ENCODE measurements at places on chromosomes 6 and 20.

GRCh38 chr6:53436526-53437303 lies 88.0 kb upstream of the ELOVL5 start:
- DNase-seq, result no peak
- peaks cover 28% of the 10 kb centered on the region for H3K4me1 ChIP-seq
- H3K4me3 ChIP-seq, result no peak overlapping the region
- H3K27ac ChIP-seq, result no peak overlapping the region
- no peaks in the 10 kb centered on the region for H3K36me3 ChIP-seq

DNA sequence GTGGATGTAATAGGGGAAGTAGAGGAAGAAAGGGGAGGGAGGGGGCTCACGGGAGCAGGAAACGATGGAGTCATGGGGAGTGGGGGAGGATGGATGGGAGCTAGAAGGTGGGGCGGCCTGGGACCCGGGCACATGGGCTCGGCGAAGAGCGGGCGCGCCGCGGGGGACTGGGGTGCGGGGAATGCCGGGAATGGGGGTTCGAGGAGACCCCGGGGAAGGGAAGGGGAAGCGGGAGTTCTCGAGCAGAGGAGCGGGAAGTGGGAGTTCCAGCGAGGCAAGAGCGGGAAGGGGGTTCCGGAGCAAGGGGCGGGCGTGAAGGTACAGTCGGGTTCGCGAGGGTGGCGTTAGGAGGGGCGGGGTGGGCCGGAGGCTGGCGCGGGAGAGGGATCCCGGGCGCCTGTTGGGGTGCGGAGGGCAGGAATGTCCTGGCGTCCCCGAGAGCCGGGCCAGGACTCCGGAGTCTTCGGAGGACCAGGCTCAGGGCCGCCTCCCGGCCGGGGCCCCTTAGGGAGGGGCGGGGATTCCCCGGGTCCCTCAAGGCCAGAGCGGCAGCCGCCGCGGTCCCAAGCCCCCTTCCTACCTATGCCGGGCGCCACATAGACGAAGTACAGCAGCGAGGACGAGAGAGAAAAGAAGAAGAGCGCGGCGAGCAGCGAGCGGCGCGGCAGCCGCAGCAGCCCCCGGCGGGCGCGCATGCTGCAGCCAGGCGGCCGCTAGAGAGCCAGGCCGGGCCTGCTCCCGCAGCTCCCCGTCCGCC lies 504 bp downstream of the B4GALT5 start:
- peak; percentile 42 for DNase-seq
- H3K4me1 ChIP-seq, result peaks cover 32% of the 10 kb centered on the region
- H3K27ac ChIP-seq, result peak overlapping the region; percentile 88
- H3K27me3 ChIP-seq, result no peaks in the 10 kb centered on the region
- peak overlapping the region; percentile 85 for H3K4me3 ChIP-seq

DNA sequence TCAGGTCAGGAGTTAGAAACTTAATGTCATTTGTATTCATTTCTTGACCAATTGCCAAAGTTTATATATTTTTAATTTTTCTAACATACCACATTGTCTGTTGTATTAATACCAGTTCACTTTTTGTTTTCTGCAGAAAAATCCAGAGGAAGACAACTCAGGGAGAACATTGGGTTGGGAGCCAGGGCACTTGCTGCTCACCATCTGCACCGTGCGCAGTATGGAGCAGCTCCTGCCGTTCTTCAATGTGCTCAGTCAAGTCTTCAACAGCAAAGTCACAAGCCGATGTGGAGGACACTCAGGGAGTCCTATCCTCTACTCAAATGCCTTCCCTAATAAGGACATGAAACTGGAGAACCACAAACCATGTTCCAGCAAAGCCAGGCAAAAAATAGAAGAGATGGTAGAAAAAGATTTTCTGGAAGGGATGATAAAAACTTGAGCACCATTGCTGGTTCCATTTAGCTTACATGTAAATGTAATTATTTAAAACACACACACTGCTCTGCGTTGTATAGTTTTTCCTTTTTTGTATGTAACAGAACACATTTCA lies 25.3 kb downstream of the PGM3 start:
- H3K27ac ChIP-seq, result no peak overlapping the region
- no peak overlapping the region for H3K4me3 ChIP-seq
- no peaks in the 10 kb centered on the region for H3K27me3 ChIP-seq
- no peak for DNase-seq

DNA sequence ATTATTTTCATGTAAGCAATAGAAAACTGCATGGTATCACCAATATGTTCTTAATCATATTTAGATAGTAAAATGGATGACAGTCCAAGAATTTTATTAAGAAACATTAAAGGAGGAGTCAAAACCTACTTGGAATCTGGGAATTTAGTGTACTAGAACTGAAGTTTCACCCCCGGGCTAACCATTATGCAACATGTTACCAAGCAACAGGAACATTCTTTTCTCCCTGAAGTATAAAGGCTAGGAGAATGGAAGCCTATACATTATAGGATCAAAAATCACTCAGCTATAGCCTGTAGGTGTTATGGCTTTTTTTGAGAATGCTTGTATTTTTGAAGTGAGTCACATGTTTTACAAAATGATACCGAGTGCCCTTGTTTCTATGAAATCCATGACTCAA lies 538.3 kb downstream of the GRIK2 start:
- H3K27ac ChIP-seq, result no peak overlapping the region
- DNase-seq, result no peak
- H3K4me1 ChIP-seq, result no peaks in the 10 kb centered on the region
- no peak overlapping the region for H3K4me3 ChIP-seq

- no peak overlapping the region for H3K4me3 ChIP-seq
- H3K4me1 ChIP-seq, result no peaks in the 10 kb centered on the region
- no peak overlapping the region for H3K27ac ChIP-seq
- DNase-seq, result no peak
- H3K36me3 ChIP-seq, result no peaks in the 10 kb centered on the region
Measured at GRCh38 chr20:22063753-22064152, 358.3 kb downstream of the PAX1 start.

GRCh38 chr6:128371136-128371535 lies 149.3 kb downstream of the PTPRK start:
- H3K27me3 ChIP-seq, result no peaks in the 10 kb centered on the region
- H3K4me1 ChIP-seq, result no peaks in the 10 kb centered on the region
- no peak for DNase-seq
- no peak overlapping the region for H3K27ac ChIP-seq

- peaks cover 26% of the 10 kb centered on the region for H3K4me1 ChIP-seq
- no peak overlapping the region for H3K4me3 ChIP-seq
- H3K27me3 ChIP-seq, result no peaks in the 10 kb centered on the region
Measured at GRCh38 chr6:42017021-42017643, 33.2 kb upstream of the TAF8 start.

- no peak overlapping the region for H3K27ac ChIP-seq
- H3K36me3 ChIP-seq, result peaks cover 4% of the 10 kb centered on the region
Measured at GRCh38 chr6:6395581-6396197, 75.2 kb upstream of the F13A1 start.

- no peaks in the 10 kb centered on the region for H3K4me1 ChIP-seq
- H3K27me3 ChIP-seq, result peaks cover 6% of the 10 kb centered on the region
- DNase-seq, result no peak
- H3K27ac ChIP-seq, result no peak overlapping the region
- no peak overlapping the region for H3K4me3 ChIP-seq
- no peaks in the 10 kb centered on the region for H3K36me3 ChIP-seq
Measured at GRCh38 chr6:145070791-145071190, 664.5 kb downstream of the EPM2A start.

GRCh38 chr6:7425808-7426190 lies 36.2 kb downstream of the RIOK1 start:
- H3K27me3 ChIP-seq, result no peaks in the 10 kb centered on the region
- H3K27ac ChIP-seq, result no peak overlapping the region
- no peak overlapping the region for H3K4me3 ChIP-seq
- no peaks in the 10 kb centered on the region for H3K36me3 ChIP-seq
- H3K4me1 ChIP-seq, result no peaks in the 10 kb centered on the region
- no peak for DNase-seq

- H3K4me1 ChIP-seq, result no peaks in the 10 kb centered on the region
- no peaks in the 10 kb centered on the region for H3K27me3 ChIP-seq
- H3K4me3 ChIP-seq, result no peak overlapping the region
- DNase-seq, result no peak
- H3K27ac ChIP-seq, result no peak overlapping the region
Measured at GRCh38 chr6:141209890-141210289, 922.8 kb upstream of the GJE1 start.

DNA sequence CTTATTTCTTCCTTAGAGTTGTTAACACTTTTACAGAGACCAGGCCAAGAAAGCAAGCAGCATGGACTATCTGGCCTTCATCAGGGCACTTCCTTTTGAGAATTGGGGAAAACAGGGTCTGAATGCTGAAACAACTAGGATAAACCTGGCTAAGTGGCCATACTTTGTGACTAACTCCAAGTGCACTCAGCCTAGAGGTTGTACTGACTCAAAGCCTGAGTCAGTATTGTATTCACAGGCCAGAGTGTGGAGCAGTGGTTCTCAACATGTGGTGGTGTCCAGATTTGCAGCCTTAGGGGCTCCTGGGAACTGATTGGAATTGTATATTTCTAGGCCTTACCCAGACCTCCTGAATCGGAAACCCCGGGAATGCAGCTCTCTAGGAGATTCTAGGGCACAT lies 20.1 kb downstream of the SEC23B start:
- H3K27ac ChIP-seq, result peak overlapping the region; percentile 2
- H3K27me3 ChIP-seq, result no peaks in the 10 kb centered on the region
- H3K36me3 ChIP-seq, result peaks cover 51% of the 10 kb centered on the region
- no peak for DNase-seq

DNA sequence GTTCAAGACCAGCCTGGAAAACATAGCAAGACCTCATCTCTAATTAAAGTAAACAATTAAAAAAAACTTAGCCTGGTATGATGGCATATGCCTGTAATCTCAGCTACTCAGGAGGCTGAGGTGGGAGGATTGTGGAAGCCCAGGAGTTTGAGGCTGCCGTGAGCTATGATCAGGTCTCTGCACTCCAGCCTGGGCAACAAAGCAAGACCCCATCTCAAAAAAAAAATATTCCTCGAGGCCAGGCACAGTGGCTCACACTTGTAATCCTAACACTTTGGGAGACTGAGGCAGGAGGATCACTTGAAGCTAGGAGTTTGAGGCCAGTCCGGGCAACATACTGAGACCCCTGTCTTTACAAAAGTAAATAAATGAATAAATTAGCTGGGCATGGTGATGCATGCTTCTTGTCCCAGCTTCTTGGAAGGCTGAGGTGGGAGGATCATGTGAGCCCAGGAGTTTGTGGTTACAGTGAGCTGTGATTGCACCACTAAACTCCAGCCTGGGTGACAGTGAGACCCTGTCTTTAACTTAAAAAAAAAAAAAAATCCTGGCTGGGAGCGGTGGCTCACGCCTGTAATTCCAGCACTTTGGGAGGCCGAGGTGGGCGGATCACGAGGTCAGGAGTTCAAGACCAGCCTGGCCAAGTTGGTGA lies 9.3 kb upstream of the C2 start:
- no peaks in the 10 kb centered on the region for H3K4me1 ChIP-seq
- H3K36me3 ChIP-seq, result no peaks in the 10 kb centered on the region
- H3K27me3 ChIP-seq, result peaks cover 6% of the 10 kb centered on the region
- no peak overlapping the region for H3K4me3 ChIP-seq

DNA sequence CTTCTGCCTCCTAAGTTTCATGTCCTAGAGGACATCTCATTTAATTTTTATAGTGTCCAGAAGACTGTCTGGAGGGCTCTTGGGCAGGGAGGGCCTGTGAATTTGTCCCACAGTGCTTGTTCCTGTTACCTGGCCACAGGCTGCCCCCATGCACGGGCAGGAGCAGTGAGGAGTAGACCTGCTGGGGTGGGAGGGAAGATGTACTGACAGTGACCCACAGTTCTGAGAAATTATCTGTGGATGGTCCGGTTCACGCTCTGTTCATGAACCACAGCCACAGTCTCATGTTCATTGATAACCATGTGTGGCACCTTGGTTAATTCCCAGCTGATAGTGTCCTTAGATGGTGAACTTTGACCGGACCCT lies 18.8 kb upstream of the ZNF831 start:
- H3K36me3 ChIP-seq, result no peaks in the 10 kb centered on the region
- no peaks in the 10 kb centered on the region for H3K27me3 ChIP-seq
- peaks cover 34% of the 10 kb centered on the region for H3K4me1 ChIP-seq
- H3K4me3 ChIP-seq, result no peak overlapping the region
- DNase-seq, result no peak

DNA sequence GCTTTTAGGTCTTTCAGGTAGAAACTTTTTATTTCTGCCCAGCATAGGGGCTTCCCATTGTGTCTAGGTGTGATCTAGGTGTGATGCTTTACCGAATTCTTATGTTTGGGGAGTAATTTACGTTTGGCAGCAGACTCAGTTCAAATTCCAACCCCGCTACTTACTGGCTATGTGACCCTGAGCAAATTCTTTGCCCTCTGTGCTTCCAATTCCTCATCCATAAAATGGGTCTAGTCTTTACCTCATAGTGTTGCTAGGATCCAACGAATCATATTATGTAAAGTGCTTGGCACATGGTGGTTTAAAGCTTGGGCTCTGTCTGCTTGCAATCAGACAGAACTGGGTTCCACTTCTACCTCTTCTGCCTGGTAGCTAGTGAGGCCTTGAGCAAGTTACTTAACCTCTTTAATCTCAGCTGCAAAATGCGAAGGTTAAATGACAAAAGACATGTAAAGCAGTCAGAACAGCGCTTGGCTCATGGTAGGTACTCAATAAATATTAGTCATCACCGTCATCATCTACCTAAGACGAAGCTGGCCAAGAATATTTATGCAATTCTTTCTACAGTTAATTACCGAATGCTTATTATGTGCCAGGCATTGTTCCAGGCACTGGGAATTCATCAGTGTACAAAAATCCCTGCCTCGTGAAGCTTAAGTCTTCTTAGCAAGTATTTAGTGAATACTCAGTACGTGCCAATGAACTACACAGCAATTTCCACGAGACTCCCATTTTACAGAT lies 1.0 kb downstream of the NSFL1C start:
- H3K27me3 ChIP-seq, result no peaks in the 10 kb centered on the region
- DNase-seq, result no peak
- peak overlapping the region; percentile 78 for H3K27ac ChIP-seq
- H3K4me3 ChIP-seq, result peak overlapping the region; percentile 83
- H3K36me3 ChIP-seq, result peaks cover 9% of the 10 kb centered on the region

GRCh38 chr6:24064106-24064505 lies 61.9 kb upstream of the NRSN1 start:
- no peaks in the 10 kb centered on the region for H3K4me1 ChIP-seq
- H3K4me3 ChIP-seq, result no peak overlapping the region
- no peaks in the 10 kb centered on the region for H3K36me3 ChIP-seq
- no peak for DNase-seq
- no peak overlapping the region for H3K27ac ChIP-seq
- H3K27me3 ChIP-seq, result no peaks in the 10 kb centered on the region

GRCh38 chr20:24753130-24753529 lies 195.9 kb upstream of the CST7 start:
- DNase-seq, result no peak
- H3K4me3 ChIP-seq, result no peak overlapping the region
- H3K27me3 ChIP-seq, result peaks cover 2% of the 10 kb centered on the region
- no peaks in the 10 kb centered on the region for H3K36me3 ChIP-seq

GRCh38 chr20:25695532-25696370 lies 902 bp downstream of the ZNF337 start:
- no peaks in the 10 kb centered on the region for H3K27me3 ChIP-seq
- no peak for DNase-seq
- peak overlapping the region; percentile 91 for H3K27ac ChIP-seq
- H3K4me3 ChIP-seq, result peak overlapping the region; percentile 98

GRCh38 chr6:6466967-6467761 lies 121.4 kb upstream of the LY86 start:
- DNase-seq, result no peak
- peaks cover under 1% of the 10 kb centered on the region for H3K4me1 ChIP-seq
- H3K4me3 ChIP-seq, result no peak overlapping the region
- peaks cover 11% of the 10 kb centered on the region for H3K36me3 ChIP-seq
- no peak overlapping the region for H3K27ac ChIP-seq

- no peaks in the 10 kb centered on the region for H3K27me3 ChIP-seq
- peaks cover 11% of the 10 kb centered on the region for H3K36me3 ChIP-seq
- H3K27ac ChIP-seq, result no peak overlapping the region
- peaks cover 23% of the 10 kb centered on the region for H3K4me1 ChIP-seq
- DNase-seq, result no peak
Measured at GRCh38 chr20:4689220-4689619, 32.5 kb upstream of the PRND start.

All from memory B cell (primary cell).